ENCODE measurements at places on chromosomes 4 and X.

DNA sequence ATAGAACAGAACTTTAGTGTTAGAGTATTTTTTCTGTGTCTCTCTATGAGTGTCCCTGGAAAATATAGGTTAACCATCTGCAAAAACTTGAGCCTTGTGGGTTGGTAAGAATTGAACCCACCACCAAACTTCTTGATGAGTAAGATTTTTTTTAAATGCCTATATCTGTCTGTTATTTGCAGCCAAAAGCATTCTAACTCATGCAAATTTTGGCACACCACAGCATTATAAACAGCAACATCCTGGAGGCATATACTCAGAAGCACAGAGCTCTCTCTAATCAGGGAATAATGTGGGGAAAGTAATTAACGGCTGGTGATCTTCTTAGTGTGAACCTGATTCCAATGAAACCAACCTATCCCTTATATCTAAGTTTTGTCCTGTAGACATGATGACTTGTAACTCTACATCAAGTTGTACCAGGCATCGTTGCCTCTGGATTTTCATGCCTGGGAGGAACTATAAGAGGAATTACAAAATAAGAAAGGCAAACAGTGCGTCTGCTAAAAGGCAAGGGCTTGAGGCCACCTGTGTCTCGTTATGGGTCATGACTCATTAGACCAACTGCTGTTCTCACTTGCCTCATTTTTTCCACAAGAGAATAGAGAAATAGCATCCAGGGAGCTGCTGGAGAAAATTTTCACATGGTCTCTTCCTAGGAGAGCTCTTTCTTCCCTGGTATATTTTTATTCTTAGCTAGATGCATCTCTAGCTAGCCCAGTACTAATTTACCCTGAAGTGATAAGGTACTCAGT lies 202.4 kb downstream of the CHIC2 start:
- DNase-seq = no peak

DNA sequence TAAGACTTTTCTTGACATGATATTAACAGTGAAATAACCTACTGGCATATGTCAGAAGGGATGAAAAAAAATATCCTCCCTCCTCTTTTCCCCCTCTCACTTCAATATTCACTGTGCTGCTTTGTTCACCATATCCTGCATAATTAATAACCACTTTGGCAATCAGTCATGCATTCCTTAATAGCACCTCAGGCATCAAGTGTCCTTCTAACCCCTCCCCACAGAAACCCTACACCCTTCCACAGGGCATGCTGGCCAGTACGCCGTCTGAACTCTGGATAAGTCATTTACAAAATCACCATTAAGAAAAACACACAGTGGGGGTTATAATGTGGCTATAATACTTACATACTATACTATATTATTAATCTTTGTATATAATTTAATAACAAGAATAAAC lies 165.9 kb downstream of the PDGFC start:
- DNase-seq = no peak

DNA sequence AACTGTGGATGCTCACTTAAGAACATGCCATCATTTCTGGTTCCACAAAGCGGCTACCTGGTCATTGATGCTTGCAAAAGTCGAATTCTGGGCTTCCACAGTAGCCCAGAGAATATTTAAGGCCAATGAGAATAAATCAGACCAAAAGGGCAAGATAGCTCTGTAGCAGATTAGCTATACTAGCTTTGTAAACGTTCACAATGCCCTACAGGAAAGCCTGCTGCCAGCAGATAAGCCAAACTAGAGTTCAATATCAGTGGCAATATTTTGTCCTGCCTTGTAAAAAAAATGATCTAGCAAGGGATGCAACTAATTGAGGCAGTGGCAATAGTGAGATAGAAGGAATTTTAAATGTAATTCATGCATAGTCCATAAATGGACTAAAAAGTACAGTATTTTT lies 387.7 kb upstream of the TEX13C start:
- DNase-seq = no peak

DNA sequence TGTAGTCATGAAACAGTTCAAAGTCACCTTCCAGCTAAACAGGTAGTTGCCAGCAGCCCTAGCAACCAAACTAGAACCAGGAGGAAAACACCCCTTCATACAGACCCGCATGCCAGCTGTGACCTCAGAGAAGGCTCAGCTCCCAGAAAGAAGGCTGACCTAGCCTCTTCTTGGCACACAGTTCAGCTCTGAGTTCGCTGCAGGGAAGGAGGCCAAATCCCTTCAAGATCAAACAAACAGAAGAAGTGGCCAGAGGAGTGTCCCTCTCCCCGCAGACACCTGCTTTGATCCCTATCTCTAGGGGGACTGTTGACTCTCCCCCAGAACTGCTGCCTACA lies 56.0 kb downstream of the HADH start:
- no peak for DNase-seq

GRCh38 chr4:42412251-42412650 lies 15.0 kb downstream of the SHISA3 start:
- DNase-seq = no peak

DNA sequence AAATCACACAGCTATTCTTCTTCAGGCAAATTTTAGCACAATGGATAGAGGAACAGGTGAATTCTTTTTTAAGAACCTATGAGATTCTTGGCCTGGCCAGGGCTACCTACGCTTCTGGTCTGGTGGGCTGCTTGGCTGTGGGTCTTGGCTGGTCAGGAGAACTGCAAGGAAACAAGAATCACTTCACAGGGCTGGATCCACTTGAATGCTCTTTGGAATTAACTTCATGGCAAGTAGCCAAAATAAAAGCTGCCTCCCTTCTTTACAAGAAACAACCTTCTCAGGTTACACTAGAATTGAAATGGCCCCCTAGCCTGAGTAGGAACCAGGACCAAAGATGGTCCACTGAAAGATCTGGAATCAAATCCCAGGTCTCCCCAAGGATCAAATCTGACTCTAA lies 519.1 kb downstream of the IQCM start:
- DNase-seq = no peak

DNA sequence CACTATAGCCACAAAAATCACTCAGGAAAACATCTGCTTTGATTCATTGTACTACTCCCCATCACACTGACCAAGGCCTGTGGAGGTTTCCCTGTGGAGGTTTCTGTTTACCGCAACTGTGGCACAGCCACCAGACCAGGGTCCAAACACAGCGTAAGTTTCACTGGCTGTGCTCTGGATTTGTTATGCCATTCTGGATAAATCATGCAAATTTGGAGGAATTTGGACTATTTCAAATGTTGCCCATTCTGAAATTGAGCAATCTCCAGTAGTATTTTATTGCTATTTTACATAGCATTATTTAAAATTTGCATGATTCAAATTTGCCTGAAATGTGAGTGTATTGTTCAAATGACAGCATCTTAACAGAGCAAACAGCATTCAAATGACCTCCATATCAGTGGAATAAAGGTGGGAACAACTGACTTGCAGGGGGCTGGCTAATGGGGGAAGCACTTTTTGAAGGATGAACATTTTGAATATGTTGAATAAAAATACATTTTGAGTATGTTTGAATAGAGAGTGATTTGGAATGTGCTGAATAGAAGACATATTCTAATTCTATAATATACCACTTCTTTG lies 66.1 kb upstream of the ACSL1 start:
- DNase-seq = no peak

DNA sequence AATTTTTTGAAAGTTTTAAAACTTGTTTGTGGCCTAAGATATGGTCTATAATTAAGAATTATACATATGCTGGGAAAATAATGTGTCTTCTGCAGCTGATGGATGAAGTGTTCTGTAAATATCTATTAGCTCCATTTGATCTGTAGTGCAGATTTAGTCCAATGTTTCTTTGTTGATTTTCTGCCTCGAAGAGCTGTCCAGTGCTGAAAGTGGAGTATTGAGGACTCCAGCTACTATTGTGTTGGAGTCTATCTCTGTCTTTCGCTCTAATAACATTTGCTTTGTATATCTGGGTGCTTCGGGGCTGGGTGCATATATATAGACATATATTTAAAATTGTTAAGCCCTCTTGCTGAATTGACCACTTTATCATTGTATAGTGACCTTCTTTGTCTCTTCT lies 2127.3 kb downstream of the PCDH7 start:
- no peak for DNase-seq

DNA sequence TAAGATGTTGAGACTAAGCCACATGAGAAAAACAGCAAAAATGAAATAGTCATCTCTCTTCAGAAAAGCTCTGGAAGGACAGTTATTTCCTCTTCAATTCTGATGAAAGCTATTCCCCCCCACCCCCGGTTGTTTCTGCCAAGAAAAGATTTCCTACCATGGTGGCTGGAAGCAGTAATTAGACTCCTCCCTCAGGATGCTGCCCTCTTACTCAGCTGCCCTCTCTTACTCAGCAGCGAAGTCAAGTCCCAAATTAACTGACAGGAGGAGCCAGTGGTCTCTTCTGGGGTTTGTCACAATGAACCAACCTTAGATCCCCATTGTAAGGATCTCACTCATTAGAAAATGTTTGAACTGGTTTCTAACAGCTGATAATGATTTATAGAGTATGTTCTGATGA lies 38.0 kb downstream of the GPM6B start:
- DNase-seq = peak; percentile 50

DNA sequence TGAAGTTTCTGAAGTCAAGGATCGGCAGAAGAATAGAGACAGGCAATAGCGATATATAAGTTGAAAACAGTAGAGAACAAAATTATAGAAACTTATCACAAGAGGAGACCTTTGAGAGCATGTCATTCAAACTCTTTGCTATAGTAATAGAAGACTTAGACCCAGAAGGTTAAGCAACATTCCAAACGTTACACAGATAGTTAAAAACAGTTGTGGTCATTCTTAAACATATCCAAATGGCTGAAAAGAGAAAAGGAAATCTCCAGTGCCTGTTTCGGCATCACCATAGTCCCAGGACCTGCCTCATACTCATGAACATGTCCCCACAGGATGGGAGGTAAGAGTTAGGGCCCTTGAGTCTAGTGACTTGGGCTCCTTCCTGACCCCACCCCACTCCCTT lies 258.1 kb upstream of the NOCT start:
- no peak for DNase-seq

- DNase-seq = no peak
Observed at GRCh38 chr4:5276475-5277075, 225.3 kb downstream of the STK32B start.

DNA sequence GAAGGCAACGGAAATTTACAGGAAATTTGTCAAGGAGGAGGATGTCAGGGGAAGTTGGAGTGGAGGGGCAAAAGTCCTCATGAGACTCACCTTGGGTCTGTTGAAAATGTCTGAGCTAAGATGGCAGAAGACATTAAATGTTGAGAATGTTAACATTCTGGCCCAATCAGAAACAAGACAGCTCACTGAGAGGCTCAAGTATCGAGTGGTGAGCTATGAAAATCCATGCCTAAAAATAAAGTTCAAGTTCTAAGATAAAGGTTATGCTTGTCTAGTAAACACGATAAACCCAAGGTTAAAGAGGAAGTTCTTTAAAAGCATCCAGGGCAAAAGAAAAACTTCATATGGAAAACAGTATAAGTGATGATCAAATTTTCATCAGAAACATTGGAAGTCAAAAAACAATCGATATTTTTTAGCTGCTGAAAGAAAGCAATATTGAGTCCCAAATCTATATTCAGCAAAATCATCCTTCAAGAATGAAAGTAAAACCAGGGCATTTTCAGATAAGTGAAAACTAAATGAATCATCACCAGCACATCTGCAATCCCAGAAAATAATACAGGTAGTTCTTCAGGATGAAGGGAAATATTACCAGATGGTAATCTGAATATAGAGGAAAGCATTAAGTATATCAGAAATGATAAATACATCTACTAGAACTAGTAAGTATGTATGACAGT lies 462.4 kb downstream of the TLL1 start:
- no peak for DNase-seq

GRCh38 chr4:26726655-26727387 lies 133.8 kb upstream of the STIM2 start:
- DNase-seq = no peak

DNA sequence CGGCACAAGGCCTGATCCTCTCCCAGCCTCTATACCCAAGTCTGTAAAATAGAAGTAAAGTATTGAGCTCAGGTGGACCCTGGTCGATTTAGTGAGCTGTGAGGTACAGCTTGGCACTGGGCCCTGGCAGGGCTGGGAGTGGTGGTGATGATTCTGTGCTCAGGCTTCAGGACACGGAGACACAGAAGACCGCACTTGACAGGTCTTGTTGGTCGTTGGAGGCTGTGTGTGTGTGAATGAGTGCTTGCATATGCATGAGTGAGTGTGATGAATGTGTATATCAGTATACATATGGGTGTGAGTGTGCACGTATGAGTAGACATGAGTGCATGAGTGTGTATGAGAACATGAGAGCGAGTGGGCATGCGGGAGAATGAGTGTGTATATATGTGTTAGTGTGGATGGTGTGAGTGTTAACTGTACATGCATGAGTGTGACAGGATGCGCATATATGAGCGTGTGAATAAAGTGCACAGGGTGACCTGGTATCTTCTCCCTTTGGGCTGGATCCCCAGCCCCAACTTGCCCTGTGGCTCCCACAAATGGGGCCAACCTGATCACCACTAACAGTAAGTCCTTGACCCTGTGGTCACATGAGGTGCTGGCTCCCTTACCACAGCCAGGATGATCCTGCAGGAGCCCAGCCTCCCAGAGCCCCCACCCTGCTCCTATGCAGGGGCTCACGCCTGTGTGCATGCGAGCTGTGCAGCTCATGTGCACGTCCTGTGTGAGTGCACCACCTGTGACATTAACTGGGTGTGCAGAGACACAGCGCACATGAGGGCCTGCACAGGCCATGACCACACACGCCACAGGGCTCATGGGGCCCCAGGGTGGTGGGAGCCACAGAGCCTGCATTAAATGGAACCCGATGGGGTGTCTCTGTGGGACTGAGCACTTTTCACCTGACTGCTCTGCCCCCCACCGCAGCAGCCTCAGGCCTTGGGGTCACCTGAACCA lies 20.8 kb downstream of the SH3BP2 start:
- DNase-seq = no peak

DNA sequence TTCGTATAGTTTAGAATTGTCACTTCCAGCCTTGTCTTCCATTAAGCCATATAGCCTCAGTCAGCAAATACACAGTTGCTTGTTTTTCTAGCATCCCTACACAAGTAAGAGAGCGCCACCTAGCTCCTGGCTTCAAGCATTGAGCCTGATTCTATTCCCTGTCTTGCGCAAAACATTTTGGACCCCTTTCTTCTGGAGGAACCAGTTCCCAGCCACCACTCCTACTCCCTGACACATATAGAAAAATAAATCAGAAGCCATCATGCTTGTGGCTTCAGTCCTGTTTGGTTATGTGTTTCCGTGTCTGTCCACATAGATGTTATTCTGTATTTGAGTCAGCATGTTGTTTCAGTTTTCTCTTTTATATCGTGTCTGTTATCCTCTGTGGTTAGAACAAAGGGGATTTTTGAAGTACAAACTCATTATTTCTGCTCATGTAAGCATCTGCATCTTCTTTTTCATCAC lies 59.9 kb downstream of the GK start:
- DNase-seq = peak; percentile 76

- DNase-seq = no peak
Observed at GRCh38 chr4:22778547-22779163, 85.9 kb downstream of the GBA3 start.
